ENCODE measurements at places on chromosomes 1 and 21.

GRCh38 chr1:45769261-45769932, 18.9 kb upstream of the IPP start:
- no peak for DNase-seq

GRCh38 chr1:215776336-215776735, 209.2 kb downstream of the KCTD3 start:
- DNase-seq, result no peak

DNA sequence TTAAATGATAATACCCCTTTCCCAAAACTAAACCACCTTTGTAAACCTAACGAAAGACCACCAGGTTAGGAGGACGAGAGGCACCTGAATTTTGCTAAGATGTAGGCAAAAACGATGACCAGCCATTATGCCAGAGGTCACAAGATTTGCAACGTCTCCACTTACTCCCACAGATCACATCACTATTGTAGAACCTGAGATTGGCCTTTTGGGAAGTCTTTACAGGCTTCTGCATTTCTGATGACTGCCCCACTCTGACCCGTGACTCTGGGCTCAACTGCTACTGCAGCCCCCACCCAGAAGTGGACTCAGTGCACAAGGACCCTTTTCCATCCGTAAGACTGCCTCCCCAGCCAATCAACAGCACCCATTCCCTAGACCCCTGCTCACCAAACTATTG, 36.4 kb upstream of the COL6A2 start:
- no peak for DNase-seq

DNA sequence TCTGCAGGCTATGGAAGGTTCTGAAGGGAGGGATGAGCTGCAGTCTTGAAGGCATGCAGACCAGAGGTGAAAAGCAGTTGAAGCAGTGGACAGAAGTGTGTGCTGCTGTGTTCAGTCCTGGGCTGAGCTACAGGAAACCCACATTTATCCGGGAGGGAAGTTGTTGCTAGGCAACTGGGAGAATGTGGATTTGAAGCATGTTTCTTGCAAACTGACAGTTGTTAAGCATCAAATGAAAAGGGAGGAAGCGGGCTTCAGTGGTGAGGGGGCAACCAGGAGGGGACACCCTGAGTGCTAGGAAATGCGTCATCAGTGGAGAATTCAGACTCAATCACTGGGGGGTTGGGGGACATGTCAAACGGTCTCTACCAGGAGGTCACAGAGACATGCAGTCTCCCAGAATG, 28.7 kb downstream of the ABCA4 start:
- no peak for DNase-seq

GRCh38 chr1:58283388-58284224, 262.9 kb downstream of the OMA1 start:
- no peak for DNase-seq

DNA sequence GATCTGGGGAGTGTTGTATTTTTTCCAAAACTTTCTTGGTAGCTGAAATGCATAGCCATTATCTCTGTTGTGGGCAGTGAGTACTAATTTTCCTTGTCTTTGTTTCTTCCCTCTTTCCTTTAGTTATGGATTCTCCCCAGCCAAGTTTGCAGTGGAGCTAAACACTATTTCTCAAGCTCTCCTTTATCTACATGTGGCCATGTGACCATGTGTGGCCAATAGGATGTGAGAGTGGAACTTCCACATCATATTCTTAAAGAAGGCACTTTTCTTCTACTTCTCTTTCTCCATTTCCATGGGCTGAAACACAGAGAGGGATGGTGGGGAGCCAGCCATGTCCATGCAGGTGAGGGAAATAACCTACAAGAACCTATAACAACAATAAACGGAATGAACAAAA, 230.8 kb downstream of the CTH start:
- no peak for DNase-seq

GRCh38 chr1:6800745-6801144, 15.5 kb downstream of the CAMTA1 start:
- DNase-seq, result no peak

GRCh38 chr1:179599623-179600249, 8.1 kb downstream of the TDRD5 start:
- peak; percentile 22 for DNase-seq

- DNase-seq, result no peak
Measured at GRCh38 chr1:32828341-32828740, 10.9 kb downstream of the S100PBP start.

DNA sequence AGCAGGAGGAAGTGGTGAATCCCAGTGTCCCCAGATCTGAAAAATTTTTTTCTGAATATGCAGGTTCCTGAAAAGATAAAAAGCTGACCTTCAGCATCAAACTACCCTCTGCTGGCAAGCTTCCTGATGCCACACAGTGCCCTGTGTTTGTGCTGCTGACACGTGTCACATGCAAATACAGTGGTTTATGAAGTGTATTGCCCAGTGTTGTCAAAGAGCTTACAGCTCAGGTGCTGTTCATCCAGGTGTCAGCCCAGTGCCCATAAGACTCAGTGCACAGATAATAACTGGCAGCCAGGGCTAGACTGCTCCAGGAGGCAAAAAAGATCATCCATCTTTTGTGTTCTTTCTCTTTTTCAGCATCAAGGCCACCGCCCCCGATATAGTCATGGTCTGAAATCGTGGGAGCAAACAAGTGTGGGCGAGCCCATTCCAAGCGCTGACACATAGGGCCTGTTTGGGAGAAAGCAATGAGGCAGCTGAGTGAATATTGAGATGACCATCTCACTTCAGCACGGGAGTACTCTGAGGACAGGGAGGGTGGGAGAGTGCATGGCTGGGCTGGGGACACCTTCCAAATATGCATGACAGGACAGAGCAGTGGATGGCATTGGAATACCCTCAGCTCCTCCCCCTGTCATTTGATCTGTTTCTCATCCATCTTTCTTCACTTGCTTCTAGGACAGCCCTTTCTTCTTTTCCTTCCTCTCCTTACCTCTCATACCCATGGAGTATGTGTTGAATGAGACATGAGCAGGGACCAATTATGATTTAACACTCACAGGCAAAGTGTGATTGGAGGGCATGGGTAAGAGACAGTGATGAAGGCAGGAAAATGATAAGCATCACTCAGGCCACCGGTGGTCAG, 6.4 kb upstream of the KCNK1 start:
- no peak for DNase-seq

DNA sequence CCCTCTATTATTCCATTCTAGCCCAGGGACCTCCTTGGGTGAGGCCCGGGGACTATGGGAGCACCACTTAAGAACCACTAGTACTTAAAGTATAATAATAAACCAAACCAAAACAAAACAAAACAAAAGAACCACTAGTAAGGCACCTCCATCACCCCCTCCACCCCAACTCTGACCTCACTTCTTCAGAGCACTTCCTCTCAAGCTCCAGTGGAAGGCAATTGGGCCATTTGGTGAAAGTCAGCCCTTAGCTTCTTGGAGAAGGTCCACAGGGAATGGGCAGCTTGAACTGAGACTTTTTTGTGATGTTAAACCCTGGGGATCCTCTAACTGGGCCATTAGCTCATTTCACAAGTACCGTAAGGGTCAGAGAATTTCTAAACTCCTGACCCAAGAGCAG, 237.3 kb downstream of the RHOU start:
- DNase-seq, result no peak

GRCh38 chr1:156435545-156436140, 64.9 kb downstream of the MEF2D start:
- peak; percentile 57 for DNase-seq

DNA sequence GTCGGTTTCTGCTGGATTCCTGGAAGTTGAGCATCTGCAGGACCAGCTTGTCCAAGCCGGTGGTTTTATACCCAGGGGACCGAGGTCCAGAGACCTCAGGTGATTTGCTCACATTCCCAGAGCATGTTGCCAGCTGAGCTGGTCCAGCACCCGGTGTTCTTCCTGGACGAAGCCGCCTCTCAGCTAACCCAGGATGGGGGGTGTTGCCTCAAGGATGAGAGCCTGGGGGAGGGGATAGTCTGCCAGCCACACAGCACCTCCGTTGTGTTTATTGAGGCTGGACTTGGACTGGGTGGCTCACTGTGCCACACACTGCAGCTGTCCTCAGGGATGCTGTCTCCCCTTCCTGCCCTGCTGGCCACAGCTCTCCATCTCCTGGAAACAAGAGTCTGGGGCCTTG, 1.5 kb downstream of the TMEM201 start:
- no peak for DNase-seq

- no peak for DNase-seq
Measured at GRCh38 chr21:37548521-37548981, 182.0 kb downstream of the DYRK1A start.

DNA sequence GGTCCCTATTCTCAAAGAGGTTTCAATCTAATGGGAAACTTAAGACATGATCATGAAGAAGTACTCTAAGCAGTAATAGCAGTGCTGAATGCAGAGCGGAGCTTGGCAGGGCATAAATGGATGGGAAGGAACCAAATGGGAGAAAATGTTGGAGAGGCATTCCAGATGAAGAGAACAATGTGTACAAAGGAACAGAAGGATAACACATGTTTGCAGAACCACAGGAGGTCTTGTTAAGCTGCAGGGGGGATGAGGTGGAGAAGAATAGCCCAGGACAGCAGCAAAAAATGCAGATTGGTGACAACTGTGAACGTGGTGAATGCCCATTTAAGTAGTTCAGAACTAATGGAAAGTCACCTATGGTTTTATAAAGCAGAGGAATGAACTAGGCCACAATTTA, 99.1 kb downstream of the ASTN1 start:
- DNase-seq, result no peak

DNA sequence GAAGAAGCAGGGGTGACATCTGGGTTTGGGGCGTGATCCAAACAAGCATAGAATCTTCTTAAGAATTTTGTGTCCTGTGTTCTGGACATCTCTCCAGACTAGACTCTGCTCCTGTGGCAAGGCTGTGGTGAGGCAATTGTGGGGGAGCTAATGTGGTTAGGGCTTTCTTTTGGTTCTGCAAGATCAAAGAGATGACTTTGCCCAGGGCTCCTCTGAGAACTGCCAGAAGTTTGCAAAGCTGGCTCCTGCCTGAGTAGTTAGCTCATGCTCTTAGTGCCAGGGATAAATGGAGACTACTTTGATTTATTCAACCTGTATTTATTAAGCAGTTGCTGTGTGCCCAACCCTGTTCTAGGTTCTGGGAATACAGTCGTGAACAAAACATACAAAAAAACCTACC, 34.0 kb upstream of the CRNN start:
- DNase-seq, result no peak

DNA sequence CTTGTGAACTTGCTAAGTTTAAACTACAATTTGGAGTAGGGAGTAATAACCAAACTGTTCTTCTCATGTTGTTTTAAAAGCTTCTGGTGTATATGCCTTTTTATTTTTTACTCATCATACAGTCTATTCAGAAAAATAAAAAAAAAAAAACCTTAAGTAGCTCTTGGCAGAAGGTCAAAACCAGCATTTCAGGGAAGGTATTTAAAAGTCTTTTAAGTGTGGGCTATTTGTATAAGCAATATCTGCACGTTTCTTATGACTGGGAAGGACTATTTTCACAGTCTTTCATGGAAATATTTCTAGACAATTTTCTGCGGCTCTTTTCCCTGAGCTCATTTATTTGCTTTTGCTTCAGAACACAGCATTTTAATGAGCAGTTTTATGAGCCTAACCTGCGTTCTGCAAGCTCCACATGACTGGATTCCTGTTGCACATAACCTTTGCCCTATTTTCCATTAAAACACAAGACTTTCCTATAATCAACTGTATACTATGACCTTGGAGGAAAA, 60.9 kb upstream of the C1orf105 start:
- no peak for DNase-seq

DNA sequence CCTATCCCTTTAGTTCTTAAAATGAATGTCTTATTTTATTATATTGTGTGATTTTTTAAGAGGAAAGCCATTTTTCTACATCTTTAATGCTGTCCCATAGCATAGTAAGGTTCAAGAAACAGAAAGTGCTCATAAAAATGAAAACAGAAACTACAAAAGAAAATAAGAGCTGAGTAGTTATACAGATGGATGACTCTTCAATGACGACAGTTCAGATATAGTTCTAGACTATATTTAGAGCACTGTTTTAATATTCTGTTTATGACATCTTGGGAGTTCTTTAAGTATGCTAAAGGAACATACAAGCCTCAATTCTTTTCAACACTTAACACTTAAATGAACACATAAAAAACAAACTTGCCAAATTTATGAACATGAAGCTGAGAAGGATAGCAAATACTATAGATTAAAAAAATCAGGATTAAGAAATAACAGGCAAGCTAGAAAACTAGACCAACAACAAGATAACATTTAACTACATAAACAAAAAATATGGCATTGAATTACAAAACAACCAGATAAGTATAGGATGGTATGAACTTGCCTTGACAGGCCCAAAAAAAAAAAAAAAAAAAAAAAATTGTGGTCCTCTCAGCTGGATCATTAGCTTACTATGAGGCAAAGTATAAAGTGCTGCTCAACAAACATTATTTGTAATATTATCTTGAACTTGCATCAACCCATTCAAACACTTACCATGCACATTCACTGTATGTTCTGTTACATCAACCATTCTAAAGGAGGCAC, 87.9 kb downstream of the ZZZ3 start:
- DNase-seq, result peak; percentile 31

DNA sequence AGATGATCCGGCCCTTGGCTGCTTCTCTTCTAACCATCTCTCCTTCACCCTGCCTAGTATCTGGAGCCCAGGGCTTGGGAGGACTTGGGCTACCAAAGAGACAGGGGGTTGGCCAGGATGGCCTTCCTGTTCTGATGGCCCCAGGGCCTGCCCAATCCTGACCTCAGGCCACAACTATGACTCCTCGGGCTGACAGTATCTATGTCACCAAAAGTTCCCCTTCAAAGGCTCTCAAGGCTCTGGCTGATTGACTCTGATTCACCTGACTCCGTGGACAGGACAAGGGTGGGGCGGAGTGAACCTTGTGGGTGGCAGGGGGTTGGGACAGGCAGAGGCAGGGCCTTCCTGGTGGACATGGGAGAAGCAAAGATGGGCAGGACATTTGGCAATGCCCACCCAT, 12.7 kb downstream of the MEF2D start:
- peak; percentile 74 for DNase-seq

GRCh38 chr1:96340686-96341085, 380.9 kb upstream of the PTBP2 start:
- DNase-seq, result no peak

DNA sequence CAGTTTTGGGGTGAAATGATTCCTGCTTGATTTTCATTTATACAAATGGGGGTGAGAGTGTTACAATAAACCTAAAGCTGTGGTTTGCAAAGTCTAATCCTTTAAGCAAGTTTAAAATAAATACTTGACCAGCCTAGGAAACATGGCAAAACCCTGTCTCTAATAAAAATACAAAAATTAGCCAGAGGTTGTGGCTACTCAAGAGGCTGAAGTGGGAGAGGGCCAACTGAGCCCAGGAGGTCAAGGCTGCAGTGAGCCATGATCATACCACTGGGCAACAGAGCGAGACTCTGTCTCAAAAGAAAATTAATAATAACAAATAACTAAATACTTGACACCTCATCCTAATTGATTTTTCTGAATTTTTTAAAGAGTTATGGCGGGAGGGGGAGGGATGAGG, 110.8 kb downstream of the EIF4G3 start:
- DNase-seq, result no peak

DNA sequence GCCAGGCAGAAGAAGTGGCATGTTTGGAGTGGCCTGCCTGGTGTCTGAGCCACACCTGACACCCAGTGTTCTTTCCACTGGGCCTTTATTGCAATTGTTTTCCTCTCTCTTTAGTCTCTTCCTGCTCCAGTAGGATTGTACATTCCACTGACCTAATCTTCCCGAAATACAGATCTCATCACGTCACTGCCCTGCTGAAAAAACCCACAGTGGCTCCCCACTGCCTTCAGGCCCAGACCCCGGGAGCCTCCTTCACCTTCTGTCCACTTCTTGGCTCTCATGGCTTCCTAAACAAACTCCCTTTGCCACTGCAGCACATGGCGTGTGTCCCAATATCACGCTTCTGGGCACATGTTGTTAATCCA, 25.3 kb upstream of the ATP5PO start:
- DNase-seq, result no peak
